ENCODE measurements at places on chromosomes 4 and X.

DNA sequence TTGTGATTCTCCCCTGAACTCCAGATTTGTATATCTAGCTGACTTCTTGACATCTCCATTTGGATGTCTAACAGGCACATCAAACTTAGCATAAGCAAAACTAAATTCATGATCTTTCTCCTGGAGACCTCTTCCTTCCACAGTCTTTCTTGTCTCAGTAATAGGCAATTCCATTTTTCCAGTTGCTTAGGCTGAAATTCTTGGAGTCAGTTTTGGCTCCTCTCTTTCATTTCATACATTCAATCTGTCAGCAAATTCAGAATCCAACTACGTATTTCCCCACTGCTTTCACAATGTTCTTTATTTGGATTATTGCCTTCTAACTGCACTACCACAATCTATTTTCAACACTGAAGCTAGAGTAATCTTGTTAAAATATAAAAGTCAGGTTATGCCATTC is 219.9 kb upstream of the GLRA2 start:
- DNase-seq = no peak

- DNase-seq = no peak
Observed at GRCh38 chr4:122038896-122039295, 87.0 kb upstream of the TRPC3 start.

- DNase-seq = no peak
Observed at GRCh38 chr4:99863-100262, 24.4 kb upstream of the ZNF718 start.

DNA sequence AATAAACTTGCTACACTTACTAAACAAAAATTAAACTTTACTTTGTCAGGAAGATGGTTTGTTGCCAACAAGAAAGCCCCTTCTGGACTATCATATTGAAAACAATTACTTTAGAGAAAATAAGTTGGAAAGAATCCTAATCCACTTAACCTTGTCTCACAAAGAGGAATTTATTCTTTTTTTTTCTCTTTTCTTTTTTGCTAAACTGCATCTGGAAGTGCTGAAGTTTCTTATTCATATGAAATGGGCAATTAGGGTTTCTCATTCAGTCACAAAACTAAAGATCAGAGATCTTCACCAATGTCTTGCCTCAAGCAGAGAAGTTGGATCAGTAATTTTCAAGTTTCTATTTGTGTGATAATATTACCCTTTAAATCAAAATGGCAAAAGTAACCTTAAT is 234.9 kb upstream of the AMOT start:
- no peak for DNase-seq

DNA sequence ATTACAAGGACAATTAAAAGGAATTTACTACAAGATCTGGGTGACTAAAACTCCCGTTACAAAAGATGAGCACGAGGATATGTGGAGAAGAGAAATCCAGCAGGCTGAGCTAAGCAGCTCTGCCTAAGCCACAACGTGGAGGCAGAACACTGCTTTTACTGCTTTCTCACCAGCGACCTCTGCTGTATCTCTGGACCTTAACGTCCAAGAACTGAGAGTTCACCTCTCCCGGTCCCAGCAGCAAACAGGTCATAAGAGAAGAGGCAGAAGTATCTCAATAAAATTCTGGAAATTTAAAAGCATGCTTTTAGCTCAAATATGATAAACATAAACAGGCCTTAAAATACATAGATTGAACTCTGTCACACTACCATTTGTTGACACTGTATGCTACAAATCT is 81.0 kb downstream of the ADGRA3 start:
- DNase-seq = no peak

- no peak for DNase-seq
Observed at GRCh38 chr4:112951362-112952312, 97.8 kb upstream of the ANK2 start.

DNA sequence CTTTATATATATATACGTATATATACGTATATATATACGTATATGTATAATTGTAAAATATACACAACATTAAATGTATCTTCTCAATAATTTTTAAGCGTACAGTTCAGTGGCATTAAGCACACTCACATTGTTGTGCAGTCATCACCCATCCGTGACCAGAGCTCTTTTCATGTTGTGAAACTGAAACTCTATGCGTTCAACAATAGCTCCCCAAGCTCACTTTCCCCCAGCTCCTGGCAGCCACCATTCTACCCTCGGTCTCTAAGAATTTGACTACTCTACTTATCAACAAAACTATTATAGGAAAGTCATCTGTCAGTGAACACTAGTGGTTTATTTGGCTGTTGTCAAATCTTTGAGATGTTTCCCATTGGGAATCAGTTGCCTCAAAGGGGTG is 621.8 kb upstream of the GALNT7 start:
- DNase-seq = no peak

GRCh38 chr4:138445098-138445497 is 202.9 kb upstream of the SLC7A11 start:
- DNase-seq = no peak

DNA sequence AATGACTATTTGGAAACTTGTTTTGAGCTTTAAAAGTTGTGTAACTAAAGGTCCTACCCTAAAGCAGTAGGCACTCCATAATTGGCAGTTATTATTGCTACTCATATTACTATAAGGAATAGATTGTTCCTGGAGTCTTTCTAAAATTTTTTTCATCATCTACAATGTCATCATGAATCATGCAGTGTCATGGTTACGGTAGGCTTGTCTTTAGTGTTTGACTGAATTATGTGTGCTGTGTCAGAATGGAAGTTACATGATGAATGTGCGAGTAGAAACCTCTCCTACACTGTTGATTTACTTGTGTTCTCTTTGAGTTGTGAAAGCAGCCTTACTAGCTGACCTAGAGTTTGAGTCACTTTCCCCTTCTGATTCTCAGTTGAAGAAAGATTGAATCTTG is 1099.9 kb downstream of the RAPGEF2 start:
- DNase-seq = no peak

- no peak for DNase-seq
Observed at GRCh38 chr4:65018313-65018712, 609.1 kb upstream of the TECRL start.

GRCh38 chrX:134880866-134881265 is 109.9 kb upstream of the SMIM10 start:
- no peak for DNase-seq

DNA sequence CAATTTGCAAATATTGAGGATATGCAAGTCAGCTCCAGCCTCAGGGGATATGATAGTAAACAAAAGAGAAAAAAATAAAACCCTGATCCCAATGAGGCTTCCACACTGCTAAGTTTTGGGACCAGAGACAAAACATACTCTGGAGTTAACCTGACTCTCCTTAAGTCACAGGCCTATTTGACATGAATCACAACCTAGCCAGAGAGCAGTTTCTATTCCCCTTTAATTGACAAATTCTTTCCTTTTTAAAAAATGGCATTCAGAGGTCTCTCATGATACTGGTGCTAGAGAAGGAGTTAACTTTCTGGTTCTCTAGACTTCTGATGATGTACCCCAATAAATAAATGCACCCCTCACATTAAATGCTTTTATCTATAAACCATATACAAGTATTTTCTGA is 8.8 kb downstream of the ACSL1 start:
- no peak for DNase-seq

GRCh38 chr4:146107587-146108240 is 67.8 kb upstream of the LSM6 start:
- DNase-seq = no peak

- DNase-seq = no peak
Observed at GRCh38 chrX:41913476-41913875, 9.9 kb downstream of the CASK start.

- DNase-seq = no peak
Observed at GRCh38 chr4:6942238-6942800, 32.7 kb downstream of the TBC1D14 start.

DNA sequence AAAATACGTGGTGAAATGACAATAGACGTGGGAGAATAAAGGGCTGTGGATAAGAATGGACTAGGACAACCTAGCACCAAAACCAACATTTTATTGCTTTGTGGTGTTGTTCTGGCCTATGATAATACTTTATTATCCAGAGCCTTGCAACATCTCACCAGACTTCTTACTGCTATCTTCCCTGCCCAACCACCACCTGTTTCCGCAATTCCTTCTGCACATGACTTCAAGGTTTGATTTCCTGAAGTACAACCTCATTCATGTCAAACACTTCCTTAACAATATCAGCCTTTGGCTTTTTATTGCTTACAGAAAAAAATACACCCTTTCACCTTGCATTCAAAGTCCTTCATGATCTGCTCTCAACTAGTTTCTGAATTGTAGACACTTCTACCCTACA is 84.8 kb downstream of the RTL3 start:
- no peak for DNase-seq

GRCh38 chrX:11445540-11445939 is 152.3 kb downstream of the AMELX start:
- no peak for DNase-seq

DNA sequence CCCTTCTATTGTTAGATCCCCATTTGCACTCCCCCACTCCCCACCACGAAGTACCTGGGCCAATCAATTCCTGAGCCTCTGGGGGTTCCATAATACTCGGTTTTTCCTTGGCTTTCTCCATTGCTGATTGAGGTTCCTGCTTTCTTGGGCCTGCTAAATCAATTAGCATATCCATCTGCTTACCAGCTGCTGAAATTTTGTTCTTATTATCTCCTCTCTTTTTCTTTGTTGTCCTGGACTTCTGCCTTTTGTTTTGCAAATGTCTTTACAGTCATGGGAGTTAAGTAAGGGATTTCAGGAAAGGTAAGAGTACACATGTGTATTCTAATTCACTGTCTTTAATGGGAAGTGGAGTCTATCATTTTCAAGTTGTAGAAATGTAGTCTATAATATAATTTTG is 222.2 kb downstream of the MID1 start:
- DNase-seq = no peak

- no peak for DNase-seq
Observed at GRCh38 chr4:170705907-170706306, 616.2 kb upstream of the AADAT start.

- DNase-seq = no peak
Observed at GRCh38 chr4:159052315-159052714, 50.6 kb upstream of the RAPGEF2 start.

GRCh38 chr4:25970691-25971432 is 56.8 kb downstream of the SMIM20 start:
- DNase-seq = no peak

DNA sequence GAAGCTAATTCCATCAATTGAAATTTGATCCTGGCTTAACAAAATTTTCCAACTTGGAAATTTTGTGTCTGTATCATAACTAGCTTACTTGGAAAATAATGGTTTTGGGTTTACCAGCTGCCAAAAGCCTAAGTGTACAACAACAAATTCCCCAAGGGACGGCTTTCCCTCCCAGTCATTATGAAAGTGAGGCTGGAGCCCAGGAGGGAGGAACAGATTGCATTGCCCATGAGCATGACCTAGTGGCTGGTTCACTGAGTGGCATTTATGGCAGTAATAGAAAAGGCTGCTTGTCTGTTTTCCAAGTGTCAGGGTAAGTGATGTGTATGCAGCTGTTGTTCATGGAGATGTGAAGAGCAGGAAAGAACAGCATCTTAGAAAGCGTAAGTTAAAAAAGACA is 70.8 kb upstream of the HHIP start:
- no peak for DNase-seq

DNA sequence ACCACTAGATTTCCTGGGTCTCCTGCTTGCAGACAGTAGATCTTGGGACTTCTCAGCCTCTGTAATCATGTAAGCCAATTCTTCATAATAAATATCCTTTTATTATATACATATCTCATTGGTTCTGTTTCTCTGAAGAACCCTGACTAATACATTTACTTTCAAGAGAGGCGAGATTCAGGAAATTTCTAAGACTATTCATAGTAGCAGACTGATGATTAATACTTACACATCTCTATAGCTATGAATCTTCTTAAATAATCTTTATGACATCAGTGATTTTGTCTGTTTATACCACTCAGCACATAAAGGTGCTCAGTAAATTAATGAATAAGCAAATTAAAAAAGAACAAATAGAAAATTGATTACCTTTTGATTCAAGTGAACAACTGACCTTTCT is 682.3 kb upstream of the GRID2 start:
- no peak for DNase-seq

- DNase-seq = no peak
Observed at GRCh38 chr4:52715914-52716313, 35.3 kb downstream of the ERVMER34-1 start.

DNA sequence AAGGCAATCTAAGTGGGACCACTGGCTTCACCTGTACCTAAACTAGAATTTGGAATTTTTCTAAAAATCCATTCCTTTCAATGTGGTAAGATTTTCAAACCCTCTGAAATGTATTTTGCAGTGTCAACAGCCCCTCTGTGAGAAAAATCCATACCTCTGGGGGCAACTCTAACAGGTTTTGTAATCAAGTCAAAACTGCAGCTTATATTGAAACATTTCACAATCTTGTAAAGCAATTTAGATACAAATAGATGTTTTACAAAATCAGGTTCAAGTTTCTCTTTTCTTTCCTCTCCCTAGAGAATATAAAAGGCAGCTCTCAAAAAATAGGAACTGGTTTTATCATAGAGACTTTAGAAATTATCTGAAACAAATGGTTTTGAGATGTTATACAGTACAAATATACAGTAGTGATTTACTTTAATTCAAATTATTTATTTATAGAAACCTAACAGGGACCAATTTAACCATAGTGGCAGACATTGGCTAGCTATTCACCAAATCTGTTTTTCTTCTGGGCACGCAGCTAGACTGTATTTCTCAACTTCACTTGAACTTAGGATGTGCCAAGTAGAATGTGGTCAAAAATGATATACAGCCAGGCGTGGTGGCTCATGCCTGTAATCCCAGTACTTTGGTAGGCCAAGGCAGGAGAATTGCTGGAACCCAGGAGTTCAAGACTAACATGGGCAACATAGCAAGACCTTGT is 36.3 kb upstream of the SPINK2 start:
- DNase-seq = no peak
